ENCODE measurements at places on chromosomes 12 and 14.

DNA sequence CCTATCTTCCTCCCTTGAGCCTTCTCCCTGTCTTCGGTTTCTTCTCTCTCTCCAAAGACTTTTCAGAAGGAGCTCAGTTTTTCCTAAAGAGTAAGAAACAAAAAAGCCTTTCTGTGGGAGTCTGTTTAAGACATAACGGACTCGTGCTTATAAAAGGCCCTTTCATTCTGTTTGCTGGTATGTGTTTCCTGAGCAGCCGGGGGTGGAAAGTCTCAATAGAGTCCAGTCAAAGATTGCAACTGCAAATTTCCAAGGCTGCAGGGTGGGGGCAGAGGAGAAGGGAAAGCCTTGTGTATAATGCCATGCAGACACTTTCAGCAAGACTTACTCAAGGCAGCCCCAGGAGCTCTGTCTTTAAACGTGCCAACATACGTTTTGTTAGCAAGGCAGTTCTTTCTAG, 62.2 kb downstream of the GNG2 start:
- DNase-seq: no peak

DNA sequence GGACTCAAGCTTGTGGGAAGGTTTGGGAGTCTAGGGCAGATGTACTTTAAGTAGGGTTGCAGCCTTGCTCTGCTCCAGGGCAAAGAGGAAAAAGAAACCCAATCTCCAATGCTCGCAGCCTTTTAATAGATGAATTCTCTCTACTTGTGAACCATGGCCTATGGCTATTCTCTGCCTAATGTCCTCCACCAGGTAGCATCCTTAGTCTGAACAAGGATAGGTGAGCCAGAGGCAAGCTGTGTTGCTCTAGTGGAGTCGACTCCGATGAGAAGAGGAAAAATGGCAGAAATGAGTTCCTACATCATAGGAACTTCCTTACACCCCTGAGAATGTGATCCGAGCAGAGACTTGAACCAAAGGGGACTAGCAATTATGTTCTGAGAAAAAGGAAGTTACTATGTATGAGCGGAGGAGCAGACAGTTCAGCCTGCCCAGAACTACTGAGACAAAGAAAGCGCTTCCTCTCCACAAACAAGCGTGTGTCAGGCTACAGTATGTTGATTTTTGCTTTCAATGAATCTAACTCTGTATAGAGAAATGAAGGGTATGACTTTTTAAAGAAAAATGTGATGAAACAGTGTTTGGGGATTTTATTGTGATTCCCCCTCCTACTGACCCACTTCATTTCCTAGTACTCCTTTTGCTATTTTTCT, 153.6 kb upstream of the ARID2 start:
- no peak for DNase-seq

- DNase-seq: peak; percentile 4
Measured at GRCh38 chr12:32545413-32545980, 133.6 kb upstream of the DNM1L start.

GRCh38 chr12:57519796-57520052, 590 bp downstream of the DDIT3 start:
- DNase-seq: peak; percentile 71

DNA sequence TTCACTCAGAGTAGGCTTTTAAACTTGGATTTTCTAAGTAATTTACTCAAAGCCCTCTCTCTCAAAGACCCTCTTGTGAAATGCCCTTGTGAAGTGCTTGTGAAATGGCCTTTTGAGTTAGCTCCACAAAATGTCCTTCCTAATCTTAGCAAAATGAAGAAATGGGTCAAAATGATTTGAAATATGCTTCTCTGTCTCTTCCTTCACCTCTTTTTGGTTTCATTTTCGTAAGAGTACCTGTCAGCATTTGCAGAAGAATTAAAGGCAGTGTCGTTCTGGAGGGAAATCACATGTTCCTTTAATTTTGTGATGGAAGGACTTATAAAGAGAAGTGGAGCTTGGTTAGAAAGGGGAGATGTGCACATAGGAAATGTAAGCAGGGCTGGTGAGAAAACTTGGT, 93.7 kb downstream of the HMGA2 start:
- DNase-seq: no peak

- DNase-seq: no peak
Measured at GRCh38 chr14:39863441-39863840, 431.2 kb upstream of the FBXO33 start.

- peak; percentile 92 for DNase-seq
Measured at GRCh38 chr12:53499266-53500141, at the start of gene MAP3K12. TSS of gene MAP3K12 (minus strand) at chr12:53499458. CDS start at chr12:53487391, 12,067 bp downstream.

DNA sequence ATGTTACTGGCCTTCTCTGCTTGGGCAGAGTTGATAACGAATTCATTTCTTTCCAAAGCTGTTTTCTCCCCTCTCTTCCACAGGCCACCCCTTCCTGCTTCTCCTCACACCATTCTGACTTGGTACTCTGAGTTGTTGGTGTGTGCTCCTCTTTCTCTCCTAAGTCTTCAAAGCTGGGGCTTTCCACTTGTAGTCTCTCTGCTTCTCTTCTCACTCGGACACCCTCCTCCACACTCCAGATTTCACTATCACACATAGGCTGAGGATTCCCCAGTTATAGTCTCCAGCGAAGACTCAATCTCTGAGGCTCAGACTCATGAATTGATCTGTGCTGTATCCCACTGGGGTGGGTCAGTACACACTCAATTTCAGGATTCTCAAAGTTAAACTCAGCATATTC, 201.0 kb downstream of the SSPN start:
- DNase-seq: no peak

GRCh38 chr14:20328705-20329104, 4.4 kb downstream of the CCNB1IP1 start:
- peak; percentile 54 for DNase-seq

- DNase-seq: peak; percentile 84
Measured at GRCh38 chr14:69543341-69544115, 31.1 kb downstream of the CCDC177 start.

- no peak for DNase-seq
Measured at GRCh38 chr14:84493779-84494178, 1036.2 kb upstream of the FLRT2 start.

DNA sequence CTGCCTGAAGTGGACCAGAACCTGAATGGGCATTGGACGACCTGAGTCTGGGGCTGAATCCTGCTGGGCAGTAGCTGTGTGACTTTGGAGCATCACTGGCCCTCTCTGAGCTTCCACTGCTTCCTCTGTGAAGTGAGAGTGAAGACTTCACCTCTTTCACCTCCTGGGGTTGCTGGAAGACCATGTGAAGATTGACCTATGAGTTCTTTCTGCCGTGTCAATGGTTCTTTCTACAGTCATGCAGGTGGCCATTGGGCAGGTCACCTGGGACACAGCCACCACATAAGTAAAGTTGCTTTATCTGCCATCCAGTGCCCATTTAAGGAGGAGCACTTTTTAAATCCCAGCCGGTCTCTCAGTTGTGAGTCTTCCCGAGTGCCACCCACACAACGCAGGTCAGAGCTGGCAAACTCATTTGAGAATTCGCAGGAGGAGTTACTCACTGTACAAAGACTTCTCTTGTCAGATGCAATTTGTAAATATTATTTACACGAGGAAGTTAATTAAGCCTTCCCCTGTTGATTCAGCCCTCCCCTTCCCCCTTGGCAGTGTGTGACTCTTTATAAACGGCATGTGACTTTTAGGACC, 74.8 kb upstream of the TCL1B start:
- DNase-seq: peak; percentile 68

DNA sequence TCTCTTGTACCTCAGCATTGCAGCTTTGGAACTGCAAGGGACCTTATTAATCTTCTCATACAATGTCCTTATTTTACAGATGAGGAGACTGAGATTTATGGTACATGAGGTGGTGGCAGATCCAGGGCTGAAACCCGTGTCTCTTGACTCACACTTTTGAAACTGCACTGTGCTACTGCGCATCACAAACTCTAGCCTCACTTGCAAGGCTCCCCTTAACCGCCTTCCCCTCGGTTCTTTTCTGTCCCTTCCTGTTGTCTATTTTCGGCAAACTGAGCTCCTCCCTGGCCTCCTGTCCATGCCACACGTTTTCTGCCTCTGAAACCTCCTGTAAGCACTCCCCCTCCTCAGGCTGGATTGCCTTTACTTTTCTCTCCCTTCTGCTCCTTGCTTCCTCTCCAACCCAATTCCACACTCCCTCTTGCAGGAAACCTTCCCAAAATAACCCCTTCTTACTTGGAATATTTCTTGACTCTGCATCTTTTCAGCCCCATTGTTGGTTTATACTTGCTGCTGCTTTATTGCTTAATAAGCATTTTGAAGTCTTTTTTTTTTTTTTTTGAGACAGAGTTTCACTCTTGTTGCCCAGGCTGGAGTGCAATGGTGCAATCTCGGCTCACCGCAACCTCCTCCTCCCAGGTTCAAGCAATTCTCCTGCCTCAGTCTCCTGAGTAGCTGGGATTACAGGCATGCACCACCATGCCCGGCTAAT, 72.4 kb upstream of the CISTR start:
- DNase-seq: no peak

- DNase-seq: peak; percentile 92
Measured at GRCh38 chr14:49880267-49881064, 12.4 kb upstream of the ARF6 start.

DNA sequence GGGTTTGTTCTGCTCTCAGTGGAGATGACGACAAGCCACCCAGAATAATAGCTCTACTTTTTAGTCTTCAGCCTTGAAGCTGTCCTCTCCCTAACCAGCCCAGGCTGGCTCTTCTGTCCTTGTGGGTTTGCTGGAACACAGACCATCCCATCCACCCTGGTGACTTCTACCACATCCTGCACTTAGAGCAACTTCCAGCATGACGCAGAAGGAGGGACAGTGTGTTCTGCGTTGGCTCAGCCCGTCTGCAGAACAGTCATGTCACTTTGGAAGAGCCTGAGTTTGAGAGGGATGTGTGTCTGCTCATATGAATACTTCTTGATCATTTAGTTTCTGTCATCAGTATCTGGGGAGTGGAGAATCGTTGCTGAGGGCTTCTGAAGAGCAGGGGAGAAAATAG, 198.0 kb downstream of the CACNA1C start:
- DNase-seq: no peak

- DNase-seq: peak; percentile 41
Measured at GRCh38 chr14:68244262-68244980, 424.8 kb downstream of the RAD51B start.

- DNase-seq: no peak
Measured at GRCh38 chr12:111447571-111448265, 42.0 kb downstream of the SH2B3 start.

DNA sequence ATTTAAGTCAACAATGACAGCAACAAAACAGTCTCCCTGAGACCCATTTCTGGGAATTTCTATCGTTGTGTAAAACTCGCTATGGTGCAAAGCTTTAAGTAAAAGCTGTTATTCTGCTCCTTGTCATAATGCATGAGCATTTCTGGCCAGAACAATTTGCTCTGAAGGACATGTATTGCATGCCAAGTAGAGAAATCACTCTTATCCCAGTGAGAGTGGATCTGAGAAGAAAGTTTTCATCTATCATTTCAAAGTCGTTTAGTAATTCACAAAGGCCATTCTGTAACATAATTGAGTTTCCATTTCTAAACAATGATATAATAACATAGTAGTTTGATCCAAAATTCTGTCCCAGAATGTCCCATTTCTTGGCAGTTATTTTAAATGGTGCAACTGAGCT, 86.6 kb downstream of the TBC1D30 start:
- DNase-seq: no peak

- DNase-seq: no peak
Measured at GRCh38 chr12:68428211-68428610, 96.0 kb upstream of the MDM1 start.

DNA sequence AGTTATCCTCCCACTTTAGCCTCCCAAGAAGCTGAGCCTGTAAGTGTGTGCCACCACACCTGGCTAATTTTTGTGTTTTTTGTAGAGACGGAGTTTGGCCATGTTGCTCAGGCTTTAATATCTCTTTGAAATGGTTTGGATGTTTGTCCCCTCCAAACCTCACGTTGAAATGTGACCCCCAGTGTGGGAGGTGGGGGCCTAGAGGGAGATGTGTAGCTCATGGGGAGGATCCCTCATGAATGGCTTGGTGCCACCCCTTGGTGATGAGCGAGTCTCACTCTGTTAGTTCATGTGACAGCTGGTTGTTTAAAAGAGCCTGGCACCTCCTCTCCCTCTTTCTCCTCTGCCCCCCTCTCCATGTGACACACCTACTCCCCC, 23.6 kb upstream of the TTC7B start:
- DNase-seq: no peak

Data from NCI-H69 (cell line).